ENCODE measurements at places on chromosomes 7 and 10.
A peak's percentile ranks its signal among the peaks of the same experiment; 100 is the strongest.

DNA sequence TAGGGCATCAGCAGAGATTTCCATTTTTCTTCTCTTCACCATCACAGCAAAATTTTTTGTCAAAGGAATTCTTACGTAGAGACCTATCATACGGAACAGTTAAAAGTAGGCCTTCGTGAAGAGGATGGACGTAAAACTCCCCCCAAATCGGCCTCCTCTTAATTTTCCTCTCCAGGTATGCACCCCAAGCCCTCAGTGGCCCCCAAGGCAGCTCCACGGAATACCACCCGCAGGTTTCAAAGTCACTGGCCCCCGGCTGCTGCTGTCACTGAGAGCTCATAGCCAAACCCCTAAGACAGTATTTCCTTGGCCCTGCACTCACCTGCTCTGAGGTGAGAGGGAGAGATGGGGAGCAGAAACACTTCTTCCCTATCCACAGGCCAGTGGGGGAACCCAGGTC, 8.8 kb downstream of the PODXL start:
- DNase-seq, result no peak

GRCh38 chr7:126948664-126949063, 304.1 kb downstream of the GRM8 start:
- no peak for DNase-seq

DNA sequence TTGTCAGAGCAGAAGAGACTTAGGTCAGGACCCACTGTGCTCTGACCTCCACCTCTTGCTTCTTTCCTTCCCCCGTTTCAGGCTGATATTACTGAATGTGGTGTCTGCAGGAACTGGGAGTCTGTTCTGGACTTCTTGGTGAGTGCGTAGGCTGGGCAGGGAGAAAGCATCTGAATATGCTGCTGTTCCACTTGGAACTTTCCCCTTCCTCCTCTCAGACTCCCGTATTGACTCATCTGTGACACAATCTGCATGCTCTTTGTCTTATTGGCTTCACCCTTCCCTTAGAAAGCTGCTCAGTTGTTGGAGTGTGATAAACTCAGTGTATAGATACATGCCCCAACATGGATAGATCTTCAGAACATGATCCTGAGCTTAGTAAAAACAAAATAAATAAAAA, 137.6 kb upstream of the HABP2 start:
- no peak for DNase-seq

DNA sequence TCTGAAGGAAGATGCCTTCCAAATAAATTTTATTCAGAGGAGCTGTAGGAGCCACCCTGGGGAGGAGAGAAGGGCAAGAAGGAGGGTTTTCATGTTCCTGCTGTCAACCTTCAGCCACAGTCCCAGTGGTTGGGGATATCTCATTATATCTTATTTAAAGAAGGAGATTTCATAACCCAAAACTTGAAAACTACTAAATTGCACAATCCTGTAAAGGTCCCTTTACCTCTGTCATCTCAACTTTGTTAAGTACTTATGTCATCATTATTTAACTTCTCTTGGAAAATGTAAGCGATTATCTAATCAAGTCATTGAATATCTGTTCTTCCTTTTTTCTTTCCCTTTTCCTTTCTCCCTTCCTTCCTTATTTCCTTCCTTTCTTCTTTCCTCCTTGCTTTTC, 794.5 kb upstream of the IGFBP3 start:
- no peak for DNase-seq

- DNase-seq, result peak; percentile 68
Observed at GRCh38 chr7:116395141-116395791, 104.3 kb upstream of the CAV2 start.

DNA sequence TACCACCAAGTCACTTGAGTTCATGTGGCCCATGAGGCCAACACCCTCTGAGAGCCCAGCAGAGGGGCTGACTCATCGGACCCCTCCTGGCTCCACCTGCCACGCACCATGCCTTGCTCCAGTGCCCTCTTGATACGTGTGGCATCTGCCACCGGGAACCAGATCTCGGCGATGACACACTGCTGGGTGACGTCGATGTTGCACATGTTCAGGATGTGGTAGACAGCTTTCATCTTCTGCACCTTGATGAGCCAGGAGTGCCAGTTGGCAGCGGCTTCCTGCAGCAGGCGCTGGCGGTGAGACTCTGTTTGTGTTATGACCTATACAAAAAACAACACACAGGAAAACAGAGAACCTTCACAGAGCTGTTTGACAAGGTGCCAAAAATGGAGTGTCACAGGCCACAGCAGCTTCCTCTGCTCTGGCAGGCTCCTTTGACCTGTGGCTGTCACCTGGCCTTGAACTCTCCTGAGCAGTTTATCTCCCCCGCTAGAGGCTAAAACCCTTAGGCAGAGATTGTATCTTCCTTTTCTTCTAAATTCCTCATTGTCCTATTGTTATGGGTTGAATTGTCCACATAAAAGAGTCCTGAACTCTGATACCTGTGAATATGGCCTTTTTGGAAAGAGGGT, 45.2 kb upstream of the TMEM213 start:
- peak; percentile 71 for DNase-seq
